ENCODE measurements at places on chromosomes 3 and 15.

- no peak for DNase-seq
Observed at GRCh38 chr3:142077859-142078500, 71.4 kb downstream of the TFDP2 start.

GRCh38 chr15:46354443-46354842, 719.6 kb downstream of the SQOR start:
- no peak for DNase-seq

DNA sequence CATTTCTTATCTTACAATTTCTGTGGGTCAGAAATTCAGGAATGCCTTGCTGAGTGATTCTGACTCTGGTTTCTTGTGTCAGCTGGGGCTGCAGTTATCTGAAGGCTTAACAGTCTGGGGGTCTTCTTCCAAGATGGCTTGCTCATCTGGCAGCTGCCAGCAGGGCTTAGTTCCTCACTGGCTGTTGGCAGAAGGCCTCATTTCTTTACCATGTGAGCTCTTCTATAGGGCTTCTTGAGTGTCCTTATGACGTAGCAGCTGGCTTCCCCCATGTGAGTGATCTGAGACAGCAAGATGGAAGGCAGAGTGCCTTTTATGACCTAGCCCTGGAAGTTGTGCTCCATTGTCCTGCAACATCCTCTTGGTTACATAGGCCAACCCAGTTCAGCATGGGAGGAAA, 82.0 kb upstream of the PDZRN3 start:
- no peak for DNase-seq

DNA sequence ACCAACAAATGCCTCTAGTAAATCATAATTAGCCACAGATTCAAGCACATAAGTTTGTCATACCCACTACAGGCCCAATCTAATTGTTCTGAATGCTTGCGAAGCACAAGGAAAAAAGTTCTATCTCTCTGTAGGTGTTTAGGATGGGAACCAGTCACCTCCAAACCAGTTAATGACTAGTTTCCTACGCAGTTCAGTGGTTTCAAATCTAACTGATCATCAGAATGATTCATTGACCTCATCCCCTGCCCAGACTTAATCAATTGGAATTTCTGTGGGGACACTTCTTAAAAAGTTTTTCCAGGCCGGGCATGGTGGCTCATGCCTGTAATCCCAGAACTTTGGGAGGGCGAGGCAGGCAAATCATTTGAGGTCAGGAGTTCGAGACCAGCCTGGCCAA, 24.3 kb upstream of the MASP1 start:
- DNase-seq, result no peak

- DNase-seq, result no peak
Observed at GRCh38 chr15:50463423-50464358, 39.5 kb downstream of the USP8 start.

- DNase-seq, result no peak
Observed at GRCh38 chr15:91231703-91232102, 131.6 kb downstream of the SV2B start.

GRCh38 chr3:134754768-134755559, 40.1 kb upstream of the EPHB1 start:
- DNase-seq, result no peak

- DNase-seq, result no peak
Observed at GRCh38 chr3:150079029-150079739, 108.5 kb upstream of the PFN2 start.

- DNase-seq, result no peak
Observed at GRCh38 chr15:60418096-60418495, 20.3 kb upstream of the ANXA2 start.

- no peak for DNase-seq
Observed at GRCh38 chr3:11306817-11307589, 34.8 kb downstream of the ATG7 start.

DNA sequence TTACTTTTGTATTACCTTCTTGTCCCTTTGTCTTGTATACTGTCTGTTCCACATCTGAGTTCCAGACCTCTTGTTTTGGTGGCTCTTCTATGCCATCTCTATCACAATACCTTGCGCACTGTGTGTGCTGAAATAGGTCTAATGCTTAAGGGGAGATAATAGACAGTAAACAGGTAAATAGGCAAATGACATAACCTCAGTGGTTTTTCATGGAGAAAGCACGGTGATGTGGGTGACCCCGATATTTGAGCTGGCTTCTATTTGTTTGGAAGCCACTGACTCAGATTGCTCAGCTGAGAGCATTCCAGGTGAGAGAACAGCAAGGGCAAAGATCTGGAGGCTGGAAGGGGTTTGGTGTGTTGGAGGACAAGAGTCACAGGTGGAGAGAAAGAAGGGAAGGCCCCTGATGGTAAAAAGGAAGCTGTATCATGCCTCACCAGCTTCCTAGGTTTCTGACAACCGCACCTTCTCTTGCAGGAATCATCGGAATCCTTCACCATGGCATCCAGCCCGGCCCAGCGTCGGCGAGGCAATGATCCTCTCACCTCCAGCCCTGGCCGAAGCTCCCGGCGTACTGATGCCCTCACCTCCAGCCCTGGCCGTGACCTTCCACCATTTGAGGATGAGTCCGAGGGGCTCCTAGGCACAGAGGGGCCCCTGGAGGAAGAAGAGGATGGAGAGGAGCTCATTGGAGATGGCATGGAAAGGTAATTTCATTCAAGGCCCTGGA, 795 bp downstream of the MCM2 start:
- no peak for DNase-seq

DNA sequence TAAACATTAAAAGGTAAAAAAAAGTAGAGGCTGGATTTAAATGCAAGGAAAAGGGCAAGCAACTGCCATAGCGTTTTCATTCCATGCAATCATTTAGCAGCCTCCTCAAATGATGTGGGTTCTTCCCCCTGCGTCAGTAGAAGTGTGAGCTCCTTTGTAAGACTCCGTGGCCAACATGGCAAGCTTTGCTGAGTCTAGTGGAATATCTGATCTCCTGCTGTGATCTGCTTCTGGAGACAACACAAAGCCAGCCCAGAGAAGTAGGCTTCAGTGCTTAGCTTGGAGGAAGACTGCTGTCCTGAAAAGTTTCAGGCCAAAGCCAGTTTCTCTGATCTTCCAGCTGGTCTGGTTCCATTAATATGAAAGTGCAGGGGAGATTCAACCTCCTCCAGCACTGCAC, 70.4 kb downstream of the ARPP21 start:
- DNase-seq, result no peak

- DNase-seq, result no peak
Observed at GRCh38 chr3:9172851-9173321, 76.6 kb downstream of the SRGAP3 start.

Measured in natural killer cell treated with Interleukin-12 subunit alpha and Interleukin-12 subunit beta and Interleukin-15 and Interleukin-18, amount 100 ng/mL, for 72 hours (primary cell).